ENCODE measurements at places on chromosomes 12 and 14. TPM values are rescaled to one million over a fixed set of nuclear protein-coding genes. Genes with fewer than 3 reads are reported as not detected.

DNA sequence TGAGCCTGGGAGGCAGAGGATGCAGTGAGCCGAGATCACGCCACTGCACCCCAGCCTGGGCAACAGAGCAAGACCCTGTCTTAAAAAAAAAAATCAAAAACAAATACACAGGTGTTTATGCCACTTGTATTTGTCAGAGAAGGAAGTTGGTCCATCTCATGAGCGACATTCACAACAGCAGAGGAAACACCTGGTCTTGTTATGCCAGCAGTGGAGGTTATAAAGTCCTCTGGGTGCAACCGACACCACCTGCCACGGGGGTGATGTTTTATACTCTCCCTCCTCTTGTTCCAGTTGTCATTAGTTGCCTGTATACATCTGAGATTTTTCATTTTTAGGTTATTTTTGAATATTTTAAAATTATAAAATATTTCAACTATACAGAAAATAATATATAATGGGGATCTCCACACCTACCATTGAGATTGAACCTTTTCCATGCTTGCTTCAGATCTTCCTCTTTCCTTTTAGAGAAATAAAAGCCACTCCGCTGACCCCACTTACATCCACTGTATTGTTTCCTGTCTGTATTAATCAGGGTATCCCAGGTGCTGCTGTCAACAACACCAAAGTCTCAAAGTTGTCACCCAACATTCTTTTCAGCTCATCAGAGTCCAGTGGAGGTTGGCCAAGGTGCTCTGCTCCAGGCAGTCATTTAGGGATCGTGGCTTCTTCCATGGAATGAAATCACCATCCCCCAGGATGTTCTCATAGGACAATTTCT is 65.1 kb downstream of the RNFT2 start:
- DNase-seq: no peak

GRCh38 chr12:96107236-96107635 is 71.8 kb upstream of the LTA4H start:
- DNase-seq: no peak

DNA sequence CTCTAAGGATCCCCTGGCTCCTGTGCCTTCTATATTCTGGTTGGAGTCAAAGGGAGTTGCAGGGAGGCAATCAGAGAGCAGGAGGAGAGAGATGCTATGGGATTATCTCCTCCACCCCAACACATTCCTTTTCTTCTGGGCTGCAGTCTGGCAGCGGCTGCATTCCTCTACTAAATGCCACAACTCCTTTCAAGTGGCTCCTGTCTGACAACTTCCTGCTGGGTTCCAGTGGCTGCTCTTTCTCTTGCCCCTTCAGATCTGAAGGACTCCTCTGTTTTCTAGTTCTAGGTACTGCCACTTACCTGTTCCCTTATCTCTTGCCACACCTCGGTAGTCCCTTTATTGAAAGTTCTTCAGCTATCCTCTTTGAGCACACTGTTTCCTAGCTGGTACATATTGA is 425.0 kb downstream of the SNAPC1 start:
- no peak for DNase-seq

GRCh38 chr14:56118611-56119181 is 485 bp downstream of the PELI2 start:
- DNase-seq: peak; percentile 25

GRCh38 chr14:68172627-68173026 is 353.0 kb downstream of the RAD51B start:
- DNase-seq: no peak

DNA sequence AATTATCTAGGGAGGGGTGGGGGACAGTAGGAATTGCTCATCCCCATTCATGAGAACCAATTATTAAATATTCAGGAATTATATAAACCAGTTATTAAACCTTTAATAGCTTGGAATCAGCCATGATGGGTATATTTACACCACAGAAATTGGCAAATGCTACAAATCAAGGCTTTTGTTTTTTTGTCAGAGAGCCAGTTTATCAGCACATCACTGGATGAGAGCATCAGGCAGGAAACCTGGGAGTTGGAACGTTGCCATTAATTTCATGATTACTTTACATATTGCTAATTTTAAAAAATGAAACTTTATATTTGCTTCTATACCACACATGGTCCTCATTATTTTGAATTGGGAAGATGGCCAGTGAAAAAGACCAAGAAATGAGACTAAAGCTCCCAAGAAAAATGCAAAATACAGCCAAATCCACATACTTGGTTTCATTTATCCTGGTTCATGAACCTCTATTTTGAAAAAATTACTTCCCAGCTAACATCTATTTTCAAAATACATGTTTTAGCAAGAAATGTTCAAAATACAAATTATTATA is 48.4 kb downstream of the ATL1 start:
- no peak for DNase-seq

GRCh38 chr14:89249065-89249695 is 167.9 kb downstream of the FOXN3 start:
- no peak for DNase-seq

The MIPOL1 gene
- 0.20 TPM for total RNA-seq

The REM2 gene
- 4.5 TPM for total RNA-seq

DNA sequence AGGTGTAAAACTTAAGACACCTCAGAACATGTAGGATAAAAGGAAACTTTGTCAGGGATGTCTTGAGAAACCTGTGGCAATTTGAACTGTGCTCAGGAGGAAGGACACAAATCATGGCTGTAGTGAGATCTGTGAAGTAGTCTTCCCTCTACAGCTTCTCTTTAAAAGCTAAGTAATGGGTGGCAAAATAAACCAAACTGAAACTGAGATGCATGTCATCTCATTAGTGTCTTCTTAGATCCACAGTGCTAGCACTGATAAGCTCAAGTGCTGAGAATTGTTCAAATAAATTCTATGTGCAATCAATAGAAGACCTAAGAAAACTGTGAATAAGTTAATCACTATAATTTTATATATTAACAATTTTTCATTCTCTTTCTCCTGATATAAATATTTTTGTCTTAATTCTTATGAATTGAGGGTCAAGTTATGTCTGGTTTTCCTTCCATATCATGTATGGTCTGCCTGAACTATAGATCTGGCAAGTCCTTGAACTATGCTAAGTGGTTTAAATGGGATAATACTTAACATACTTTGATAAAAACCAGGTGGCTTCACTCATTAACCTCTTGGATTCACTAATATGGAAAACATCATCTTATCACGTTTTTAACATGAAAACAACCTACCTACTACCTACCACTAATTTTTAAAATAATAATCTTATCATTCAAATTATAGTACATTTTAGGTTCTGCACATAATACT is 27.2 kb downstream of the SYT1 start:
- no peak for DNase-seq

The WNK1 gene
- total RNA-seq: 179 TPM

- no peak for DNase-seq
These were observed 32.4 kb upstream of the TMX1 start for GRCh38 chr14:51207621-51208020.

The B3GNT4 gene
- total RNA-seq: 0.35 TPM

DNA sequence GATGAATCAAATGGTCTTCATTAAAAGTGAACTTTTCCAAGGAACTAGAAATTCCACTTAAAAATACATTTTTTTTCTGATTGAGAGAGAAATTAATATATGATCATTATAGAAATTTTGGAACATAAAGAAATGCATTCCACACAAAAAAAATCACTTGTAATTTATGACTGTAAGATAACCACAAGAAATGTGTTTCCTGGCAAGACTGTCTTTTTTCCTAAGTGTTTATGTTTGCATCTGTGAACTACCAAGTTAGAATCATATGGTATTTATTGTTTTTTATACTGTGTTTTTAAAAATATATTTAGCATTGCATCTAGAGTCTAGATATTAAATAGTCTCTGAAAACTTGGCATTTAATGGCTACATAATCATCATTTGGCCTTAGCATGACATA is 726.8 kb downstream of the BCL11B start:
- DNase-seq: no peak

GRCh38 chr12:11927286-11927935 is 143.3 kb upstream of the BCL2L14 start:
- no peak for DNase-seq

- DNase-seq: no peak
These were observed 723.1 kb upstream of the TBX3 start for GRCh38 chr12:115407036-115407435.

The C12orf50 gene
- 0.07 TPM for total RNA-seq

- DNase-seq: no peak
These were observed 112.7 kb downstream of the IPO8 start for GRCh38 chr12:30582943-30583342.

The SMCO2 gene
- not detected for total RNA-seq

DNA sequence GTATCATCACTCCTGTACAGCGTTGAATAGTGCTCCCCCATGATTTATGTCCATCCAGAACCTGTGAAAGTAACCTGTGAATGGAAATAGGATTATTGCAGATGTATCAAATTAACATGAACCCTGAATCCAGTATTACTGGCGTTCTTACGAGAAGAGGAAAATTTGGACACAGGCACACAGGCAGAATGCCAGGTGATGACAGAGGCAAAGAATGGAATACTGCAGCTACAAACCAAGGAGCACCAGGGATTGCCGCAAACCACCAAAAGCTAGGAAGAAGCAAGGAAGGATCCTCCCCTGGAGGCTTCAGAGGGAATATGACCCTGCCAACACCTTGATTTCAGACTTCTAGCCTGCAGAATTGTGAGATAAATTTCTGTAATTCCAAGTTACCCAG is 113.5 kb upstream of the EGLN3 start:
- DNase-seq: no peak

The LBHD2 gene
- total RNA-seq: not detected

DNA sequence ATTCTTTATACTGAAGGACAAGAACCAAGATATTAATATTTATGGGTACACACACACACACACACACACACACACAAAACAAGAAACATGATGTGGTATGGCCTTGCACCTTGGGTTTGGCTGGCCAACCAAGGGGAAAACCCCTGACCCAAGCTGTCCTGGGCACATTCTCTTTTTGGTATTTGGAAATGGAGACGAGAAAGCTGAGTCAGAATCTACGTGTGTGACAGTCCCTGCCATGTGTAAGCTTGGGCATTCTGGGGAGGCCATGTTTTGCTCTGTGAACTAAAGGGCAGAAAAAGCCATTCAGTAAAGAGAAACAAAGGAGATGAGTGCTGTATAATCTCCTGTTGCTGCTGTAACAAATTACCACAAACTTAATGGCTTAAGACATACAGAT is 35.6 kb downstream of the PTGER2 start:
- DNase-seq: no peak

The NGB gene
- total RNA-seq: not detected

DNA sequence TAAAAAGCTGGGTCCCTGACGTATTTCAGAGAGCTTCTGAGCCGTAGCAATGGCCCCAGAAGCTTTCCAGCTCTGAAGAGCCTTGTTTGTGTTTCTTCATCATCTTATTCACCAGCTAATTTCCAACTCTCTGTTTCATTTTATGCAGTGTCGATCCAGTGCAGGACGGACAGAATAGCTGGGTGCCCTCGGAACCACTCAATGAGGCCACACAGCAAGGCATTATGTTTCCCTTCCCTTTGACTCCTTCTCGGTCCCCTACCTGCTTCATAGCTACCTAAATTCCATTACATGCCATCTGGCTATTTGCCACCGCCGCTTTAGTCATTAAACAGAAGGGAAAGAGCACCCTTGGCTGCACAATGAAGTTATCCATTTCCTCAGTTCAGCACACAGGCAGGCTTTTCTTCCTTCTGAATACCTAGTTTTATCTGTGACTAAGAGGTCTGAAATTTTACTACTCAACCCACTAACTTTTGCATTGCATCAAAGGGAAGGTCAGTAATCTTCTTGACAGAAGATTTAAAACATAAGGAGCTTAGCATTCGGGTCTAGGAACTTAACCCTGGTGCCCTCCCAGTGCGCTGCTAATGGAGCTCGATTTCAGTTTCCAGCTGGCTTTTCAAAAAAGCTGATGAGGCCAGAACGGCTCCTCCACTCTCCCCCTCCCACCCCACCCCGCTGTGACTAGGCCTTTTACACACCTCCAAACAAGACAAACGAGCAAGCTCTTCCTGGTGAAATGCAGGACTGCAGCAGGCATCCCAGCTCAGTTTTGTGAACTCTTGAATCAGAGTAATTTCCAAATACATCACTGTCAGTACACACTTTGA is 176.8 kb downstream of the GXYLT1 start:
- no peak for DNase-seq

DNA sequence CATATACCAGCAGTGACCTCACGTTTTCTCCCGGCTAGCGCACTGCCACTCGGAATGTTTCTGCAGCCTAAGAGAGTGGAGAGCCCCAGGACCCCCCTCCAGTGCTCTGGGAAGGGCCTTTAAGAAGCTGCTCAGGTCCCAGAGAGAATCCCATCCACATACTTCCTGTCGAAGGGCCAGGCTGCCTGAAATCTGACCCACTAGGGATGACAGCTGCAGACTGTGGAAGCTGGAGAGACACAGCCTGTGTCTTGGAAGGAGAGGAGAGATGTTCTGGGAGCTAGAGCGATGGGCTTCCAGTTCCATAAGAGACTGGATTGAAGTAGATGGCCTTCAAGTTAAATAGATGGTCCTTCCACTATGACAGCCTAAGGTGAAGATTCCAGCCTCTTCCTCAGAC is 54.4 kb downstream of the IQSEC3 start:
- DNase-seq: no peak

The LRRC43 gene
- total RNA-seq: 0.44 TPM

The SIRT4 gene
- 4.1 TPM for total RNA-seq

The VPS29 gene
- total RNA-seq: 95.4 TPM

- no peak for DNase-seq
These were observed 142.5 kb downstream of the PDE3A start for GRCh38 chr12:20510811-20511210.

GRCh38 chr12:122024132-122024785 is 2.6 kb downstream of the BCL7A start:
- DNase-seq: no peak

DNA sequence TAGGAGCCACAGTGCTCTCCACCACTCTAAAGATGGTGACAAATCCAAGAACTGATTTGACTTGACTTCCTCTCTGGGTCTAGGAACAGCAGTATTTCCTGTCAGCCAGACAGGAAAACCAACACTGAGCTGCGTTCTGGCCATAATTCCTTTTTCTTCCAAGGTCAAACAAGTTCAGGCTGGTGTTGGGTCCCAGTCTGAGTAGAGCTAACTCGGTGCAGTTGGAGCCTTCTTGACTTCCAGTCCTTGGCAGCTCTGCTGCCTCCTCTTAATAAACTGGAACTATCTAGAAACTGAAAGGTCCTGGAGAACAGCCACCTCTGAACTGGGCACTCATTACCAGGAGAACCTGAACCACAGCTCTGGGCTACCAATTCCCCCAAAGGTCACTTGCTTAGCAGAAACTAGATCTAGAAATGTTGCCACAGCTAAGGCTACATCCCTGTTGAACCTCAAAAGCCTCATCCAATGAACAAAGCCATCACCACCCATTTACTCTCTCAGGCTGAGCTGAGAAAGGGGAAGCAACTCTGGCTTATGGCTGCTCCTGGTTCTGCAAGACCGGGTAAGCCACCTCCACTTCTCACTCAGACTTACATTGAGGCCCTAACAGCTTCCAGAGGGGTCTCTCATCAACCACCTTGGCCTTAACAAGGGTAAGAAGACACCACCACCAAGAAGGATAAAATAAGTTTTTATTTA is 27.7 kb downstream of the MAX start:
- no peak for DNase-seq

DNA sequence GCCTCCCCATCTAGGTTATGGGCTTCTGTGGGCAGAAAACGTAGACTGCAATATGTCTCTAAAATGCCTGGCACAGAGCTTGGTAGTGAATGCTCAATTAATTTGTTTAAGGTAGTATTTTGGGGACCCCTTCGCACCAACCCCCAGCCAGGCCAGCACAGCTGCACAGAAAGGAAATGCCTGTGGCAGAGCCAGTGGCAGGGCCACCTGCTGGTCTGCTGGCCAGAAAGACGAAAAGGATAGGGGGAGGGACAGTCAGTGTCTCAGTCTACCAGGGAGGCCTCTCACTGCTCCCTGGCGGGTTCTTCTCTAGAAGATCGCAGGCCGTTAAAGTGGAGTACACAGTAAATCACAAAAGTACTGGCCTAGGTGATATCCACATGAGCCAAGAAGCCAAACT is 3.5 kb downstream of the RAB15 start:
- no peak for DNase-seq
